Activated T-helper 17 cell treated with anti-CD3 and anti-CD28 coated beads, Interleukin-2, amount 50 U/mL, for 72 hours (primary cell): ENCODE measurements at places on chromosomes 13 and 19. TPM values are rescaled to one million over a fixed set of nuclear protein-coding genes. Genes with fewer than 3 reads are reported as not detected.

DNA sequence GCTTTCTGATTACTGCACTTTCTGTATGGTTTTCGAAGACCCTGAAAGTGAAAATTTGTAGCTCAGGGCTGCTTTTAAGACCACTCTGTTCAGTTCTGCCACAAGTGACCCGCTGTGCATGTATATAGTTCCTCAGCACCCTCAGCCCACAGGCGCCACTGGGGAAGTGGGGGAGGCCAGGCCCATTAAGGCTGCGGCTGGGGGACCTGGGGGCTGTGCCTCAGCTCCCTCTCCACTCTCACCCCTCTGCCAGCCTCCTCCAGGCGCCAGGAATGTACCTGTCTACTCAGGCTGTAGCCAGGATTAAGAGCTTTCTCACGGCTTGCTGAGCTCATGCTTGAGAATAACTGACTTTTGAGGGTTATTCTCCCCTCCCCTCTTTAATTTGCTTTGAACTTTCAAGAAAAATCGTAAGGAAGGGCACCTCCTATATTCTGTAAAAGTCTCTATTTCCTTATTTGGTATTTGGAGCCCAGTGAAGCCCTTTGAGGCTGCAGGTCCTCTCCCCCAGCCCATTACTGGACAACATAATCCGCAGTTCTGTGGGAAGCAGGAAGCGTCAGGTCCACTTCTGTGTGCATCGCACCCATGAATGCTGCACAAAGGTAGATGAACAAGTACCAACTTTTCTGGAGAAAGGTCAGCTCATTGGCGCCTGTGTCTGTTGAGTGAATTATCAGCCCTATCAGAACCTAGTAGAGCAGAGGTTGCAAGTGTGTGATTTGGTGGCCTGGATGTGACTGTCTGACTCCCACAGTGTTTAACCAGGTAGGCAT, 29.6 kb downstream of the GJA3 start:
- no peak for ATAC-seq

- ATAC-seq, result no peak
Observed at GRCh38 chr13:111902726-111903125, 164.2 kb upstream of the SOX1 start.

DNA sequence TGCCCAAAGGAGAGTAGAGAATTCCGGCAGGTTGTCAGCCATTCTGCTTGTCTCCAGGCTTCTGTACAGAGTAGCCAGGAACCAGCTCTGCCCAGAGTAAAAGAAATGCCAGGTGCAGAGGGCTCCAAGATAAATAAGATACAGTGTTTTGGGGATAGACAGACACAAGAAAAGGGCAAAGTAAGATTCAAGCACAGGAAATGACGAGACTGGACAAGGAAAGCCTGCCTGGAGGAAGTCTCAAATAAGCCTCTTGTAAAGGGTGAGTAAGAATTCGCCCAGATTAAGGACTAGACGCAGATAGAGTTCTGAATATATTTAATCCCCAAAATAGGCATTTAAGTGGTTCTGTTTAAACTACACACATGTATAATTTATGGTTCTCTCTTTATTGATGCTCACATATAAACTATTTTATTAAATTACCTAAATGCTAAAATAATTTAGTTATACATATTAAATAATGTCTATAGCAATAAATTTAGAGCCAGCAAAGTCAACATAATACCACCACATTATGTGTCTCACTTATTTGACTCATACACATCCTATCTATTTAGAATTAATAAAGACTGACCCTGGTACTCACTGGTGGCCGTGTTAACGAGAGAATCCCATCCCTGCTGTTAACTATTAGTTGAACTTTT, 98.4 kb upstream of the RAP2A start:
- no peak for ATAC-seq

GRCh38 chr19:21621671-21622070, 116.3 kb downstream of the ZNF429 start:
- no peak for ATAC-seq

DNA sequence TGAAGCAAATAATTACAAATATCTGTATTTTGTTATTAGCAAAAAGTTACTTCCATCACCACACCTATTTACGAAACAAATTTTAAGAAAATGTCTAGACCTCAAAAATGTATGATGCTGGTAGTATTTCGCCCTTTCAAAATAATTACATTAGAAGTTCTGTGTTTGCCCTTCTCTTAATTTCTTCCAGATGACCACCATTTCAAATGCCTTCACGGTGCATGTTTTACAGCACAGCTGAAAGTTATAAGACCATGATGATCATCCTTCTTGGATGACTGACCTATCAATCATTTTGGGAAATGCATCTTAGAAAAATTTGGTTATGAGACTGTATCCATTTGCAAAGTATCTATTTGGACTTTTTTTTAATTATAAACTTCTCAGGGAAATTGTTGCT, 390.8 kb downstream of the SLITRK6 start:
- ATAC-seq, result no peak

- no peak for ATAC-seq
Observed at GRCh38 chr13:79349011-79349410, 57.0 kb downstream of the RBM26 start.

- ATAC-seq, result no peak
Observed at GRCh38 chr13:29868581-29868980, 18.2 kb upstream of the UBL3 start.

DNA sequence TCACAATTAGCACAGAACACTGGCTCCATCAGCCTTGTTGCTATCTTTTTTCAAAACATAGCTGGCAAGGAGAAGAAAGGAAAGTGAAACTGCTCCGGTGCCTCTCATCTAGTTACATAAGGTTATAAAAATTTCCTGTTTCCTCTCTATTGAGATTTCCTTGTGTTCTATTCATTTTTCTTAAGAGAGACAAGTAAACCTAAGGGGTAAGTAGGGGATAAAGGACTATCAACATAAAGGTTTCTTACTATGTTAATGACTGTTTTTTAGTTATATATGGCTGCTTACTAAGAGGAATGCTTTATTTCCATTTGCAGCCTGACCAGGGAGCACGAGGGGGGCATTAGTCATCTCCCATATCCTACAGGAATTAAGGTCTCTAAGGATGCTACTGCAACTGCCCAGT, 73.2 kb upstream of the MLNR start:
- no peak for ATAC-seq

- peak; percentile 38 for ATAC-seq
Observed at GRCh38 chr13:45327253-45327955, 13.6 kb downstream of the TPT1 start.

DNA sequence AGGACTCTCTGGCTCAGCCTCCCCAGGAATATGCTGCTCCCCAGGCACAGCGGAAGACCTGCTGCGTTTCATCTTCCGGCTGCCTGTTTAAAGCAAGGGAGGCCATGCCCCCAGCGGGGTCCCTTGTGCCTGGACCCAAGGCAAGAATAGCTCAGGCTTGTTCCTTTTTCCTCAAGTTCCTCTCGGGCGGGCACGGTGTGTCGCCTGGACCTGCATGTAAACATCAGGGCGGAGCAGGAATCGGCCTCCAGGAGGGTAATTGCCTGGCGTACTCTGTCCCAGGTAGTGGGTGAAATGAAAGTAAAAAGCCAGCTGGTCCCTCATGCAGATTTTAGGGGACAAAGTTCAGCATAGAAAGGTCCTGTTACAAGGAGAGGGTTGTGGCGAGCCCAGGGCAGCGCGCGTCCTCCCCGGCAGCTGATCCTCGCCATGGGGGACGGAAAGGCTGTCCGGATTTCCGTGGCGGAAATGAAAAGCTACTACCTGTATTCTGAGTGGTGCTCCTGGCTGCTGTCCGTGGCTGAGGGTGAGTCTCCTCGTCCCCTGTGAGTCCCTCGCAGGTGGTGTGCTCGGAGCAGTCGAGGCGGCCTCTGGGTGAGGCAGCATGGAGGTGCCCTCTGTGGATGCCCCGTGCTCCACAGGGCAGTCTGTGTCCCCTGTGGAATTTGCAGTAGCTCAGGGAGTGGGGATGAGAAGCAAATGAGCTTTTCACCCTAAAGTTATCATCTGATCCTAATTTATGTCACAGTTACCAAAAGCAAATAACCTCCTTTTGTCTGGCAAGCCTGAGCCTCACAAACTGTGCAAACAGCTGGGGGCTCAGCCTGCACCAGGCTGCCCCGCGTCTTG, 16.2 kb downstream of the MCF2L start:
- no peak for ATAC-seq

DNA sequence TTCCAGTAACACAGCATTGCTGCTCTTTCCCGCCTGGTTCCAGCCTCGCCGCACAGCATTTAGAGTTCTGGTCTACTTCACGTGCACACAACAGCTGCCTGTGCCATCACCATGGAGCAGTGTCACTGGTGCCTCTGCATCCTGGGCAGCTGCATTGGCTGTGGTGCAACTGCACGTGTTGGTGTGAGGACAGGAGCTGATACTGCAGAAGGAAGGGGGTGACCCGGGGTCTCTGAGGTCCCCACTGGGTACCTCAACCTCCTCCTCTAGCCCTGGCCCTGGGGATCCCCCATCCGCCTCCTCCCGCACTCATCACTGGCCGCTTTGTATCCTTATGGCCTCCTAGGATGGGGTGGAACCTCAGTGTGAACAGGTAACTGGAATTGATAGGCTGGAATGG, 112.5 kb downstream of the SOX1 start:
- ATAC-seq, result no peak

- ATAC-seq, result no peak
Observed at GRCh38 chr19:51456541-51457290, 1.5 kb downstream of the SIGLEC8 start.

DNA sequence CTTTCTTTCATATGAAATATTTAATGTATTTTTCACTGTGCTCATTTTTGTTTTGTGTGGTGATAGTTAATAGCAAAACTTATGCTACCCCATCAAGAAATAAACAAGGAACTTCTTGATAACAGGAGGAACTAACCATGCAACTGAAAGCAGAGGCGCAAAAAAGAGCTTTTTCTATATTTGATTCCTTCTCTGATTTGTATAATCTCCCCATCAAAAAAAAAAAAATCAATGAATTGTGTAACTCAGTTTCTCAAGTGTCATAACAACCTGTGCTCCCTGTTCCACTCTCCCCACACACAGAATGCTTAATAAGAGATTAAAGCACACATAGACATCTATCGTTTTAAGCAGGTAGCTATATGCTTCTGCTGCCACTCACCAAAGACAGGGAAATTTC, 67.3 kb upstream of the MED4 start:
- ATAC-seq, result no peak

GRCh38 chr19:44905437-44906160, at the start of gene APOE:
TSS of gene APOE (plus strand) at chr19:44905796. CDS start at chr19:44906625, 829 bp downstream.
- no peak for ATAC-seq

- ATAC-seq, result no peak
Observed at GRCh38 chr13:38685974-38686576, 802 bp upstream of the FREM2 start.

C5AR1 gene
- 2.4 TPM for total RNA-seq

COL4A2 gene
- total RNA-seq, result not detected

CEACAM18 gene
- not detected for total RNA-seq

ZNF324 gene
- total RNA-seq, result 7.6 TPM

IRS2 gene
- total RNA-seq, result 2.3 TPM
